ENCODE measurements at places on chromosomes 5 and 9.

DNA sequence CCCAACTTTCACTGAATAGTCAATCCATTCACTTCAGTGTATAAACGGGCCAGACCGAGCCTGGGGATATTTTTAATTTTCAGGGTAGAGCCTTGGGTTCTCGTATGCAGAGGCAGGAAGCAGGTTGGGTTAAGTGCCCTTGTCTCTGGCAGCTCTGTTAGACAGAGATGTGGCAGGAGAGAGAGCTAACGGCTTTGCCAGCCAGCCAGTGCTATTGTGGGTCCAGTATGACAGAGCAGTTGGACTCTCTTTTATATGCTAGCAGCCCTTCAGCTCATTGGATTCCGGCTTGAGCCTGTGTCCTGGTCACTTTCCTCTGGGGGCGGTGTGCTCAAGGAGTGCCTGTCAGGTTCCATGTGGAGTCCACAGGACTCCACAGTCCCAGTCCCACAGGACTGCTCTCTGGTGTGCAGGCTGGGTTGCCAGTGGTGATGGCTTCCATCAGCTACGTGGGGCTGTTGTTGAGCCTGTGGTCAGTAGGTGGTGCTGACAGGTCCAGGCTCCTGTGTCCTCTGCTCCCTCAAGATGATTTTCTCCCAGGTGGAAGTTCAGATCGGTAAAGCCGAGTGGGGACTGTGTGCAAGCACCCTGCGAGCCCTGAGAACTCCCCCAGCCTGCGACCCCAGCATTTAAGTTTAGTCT, 14.3 kb downstream of the CLTA start:
- peak; percentile 42 for DNase-seq

DNA sequence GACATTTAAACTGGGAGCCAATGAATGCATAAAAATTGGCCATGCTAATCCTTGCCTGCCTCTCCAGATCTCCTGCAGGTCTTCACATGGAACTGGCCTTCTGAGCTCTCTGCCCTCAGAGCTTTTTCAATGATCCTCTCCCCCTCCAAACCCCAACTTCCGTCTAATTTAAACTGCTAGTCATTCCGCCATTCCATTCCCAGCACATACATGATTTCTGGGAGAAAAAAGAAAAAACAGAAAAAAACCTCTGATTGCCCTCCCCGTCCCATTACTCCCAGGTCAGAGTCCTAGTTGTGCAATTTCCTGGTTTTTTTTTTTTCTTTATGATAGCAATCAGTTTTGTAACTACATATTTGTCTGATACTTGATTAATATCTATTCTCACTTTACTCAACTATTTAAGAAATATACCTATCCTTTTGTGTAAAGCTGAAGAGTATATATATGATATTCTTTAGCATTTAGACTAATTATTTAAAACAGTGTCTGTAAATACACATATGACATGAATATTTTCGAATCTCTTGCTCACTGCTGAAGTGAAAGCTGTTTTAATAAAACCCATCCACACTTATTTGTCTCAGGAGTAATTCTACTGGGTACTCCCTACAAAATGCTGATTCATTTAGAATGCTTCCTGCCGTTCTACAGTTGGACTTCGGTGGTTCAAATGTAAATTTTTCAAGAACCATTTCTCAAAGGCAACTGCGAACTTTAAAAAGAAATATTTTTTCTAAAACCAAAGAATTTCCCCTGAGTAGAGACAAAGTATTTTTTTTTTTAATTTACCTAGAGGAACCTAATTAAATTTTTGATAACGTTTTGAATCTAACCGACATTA, 1.6 kb downstream of the HINT1 start:
- DNase-seq = peak; percentile 63

- peak; percentile 56 for DNase-seq
These were observed 21.0 kb downstream of the F2RL2 start for GRCh38 chr5:76602094-76602726.

DNA sequence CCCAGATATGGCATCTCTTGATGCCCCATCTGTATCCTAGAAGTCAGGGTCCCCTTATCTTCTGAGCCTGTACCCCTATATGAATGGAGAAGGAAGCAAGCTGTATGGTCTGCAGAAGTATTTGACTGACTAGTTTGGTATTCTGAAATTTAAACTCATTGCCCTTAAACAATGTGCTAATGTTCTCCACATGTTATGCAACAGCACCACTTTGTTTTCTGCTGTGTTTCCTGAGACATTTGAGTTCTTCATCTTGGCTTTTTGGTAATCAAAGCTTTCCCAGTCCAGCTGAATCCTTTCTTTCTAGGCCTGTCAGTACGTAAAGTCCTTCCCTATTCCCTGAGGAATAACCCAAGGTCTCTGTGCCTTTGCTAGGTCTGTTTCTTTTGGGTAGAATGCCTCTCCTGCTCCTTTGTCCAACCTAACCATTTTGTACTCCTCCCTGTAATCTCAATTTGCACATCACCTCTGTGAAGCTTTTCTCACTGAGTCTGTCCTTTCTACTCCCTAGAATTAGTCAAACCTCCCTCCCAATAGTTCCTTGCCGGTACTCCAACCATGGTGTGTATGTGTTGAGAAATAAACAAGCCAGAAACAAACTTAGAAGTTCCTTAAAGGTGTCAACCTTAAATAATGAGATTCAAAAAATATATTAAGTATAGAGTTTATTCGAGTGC, 72.1 kb upstream of the HSPB3 start:
- DNase-seq = no peak

DNA sequence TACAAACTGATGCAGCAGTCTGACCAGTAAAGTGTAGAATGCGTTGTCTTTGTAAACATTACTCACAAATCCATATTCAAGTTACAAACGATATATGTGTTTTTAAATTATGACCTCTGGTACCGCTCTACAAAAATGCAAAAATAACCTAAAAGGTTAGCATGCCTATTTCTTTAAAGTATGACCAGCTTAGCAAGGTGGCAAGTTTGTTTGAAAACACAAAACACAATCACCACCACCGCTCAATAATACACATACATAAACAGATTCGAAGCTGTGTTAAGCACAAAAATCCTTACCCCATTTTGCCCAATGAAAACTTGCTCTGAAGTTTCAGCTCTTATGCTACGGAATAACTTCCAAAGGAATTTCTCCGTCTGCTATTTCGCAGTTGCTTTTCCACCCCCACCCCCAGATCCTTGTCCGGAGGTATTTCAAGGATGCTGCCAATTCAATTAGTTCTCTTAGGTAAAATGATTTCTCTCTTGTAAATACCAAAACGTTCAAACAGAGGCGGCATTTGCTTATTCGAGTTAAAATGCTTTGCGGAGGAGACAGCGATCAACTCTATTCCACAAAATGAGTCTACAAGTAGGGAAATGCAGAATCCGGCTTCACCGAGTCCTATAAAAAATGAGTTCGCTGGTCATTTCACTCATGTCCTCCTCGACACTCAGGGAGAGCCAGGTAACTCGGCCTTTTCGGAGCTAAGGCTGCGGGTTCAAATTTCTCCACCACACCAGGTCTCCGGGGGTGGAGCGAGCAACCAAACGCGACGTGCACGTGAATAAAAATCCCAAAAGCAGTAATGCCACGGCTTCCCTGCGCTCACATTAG, 1.2 kb downstream of the HOMER1 start:
- peak; percentile 43 for DNase-seq

- DNase-seq = no peak
These were observed 226.6 kb upstream of the SLC24A2 start for GRCh38 chr9:20015427-20015931.

DNA sequence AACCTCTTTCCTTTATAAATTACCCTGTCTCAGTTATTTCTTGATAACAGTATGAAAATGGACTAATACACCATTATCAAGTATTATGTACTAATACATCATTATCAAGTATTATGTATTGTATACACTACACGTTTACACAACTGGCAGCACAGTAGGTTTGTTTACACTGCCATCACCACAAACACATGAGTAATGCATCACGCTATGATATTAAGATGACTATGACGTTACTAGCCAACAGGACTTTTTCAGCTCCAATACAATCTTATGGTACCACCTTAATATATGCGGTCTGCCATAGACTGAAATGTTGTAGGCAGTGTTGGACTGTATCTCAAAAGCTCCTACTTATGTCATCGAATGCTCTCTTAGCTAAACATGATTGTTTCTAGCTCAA, 28.2 kb downstream of the PRELID2 start:
- peak; percentile 65 for DNase-seq

GRCh38 chr5:61569353-61569752, 237.3 kb downstream of the ZSWIM6 start:
- no peak for DNase-seq

DNA sequence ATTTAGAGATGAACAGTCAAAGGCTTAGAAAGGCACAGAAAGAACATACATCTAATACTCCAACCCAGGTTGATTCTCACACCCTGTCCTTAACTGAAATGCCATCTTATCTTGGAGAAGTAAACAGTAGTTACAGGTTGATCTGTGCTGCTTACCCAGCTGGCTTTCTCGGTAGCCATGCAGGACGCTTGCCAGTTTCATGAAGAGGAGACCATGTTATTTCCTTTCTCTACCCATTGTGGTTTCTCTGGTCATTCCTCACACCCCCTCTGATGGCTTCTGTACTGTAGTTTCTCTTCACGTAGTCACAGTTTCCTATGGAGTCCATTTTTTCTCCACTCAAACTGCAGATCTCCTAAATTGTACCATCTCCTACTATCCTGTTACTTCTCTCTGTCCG, 206.0 kb downstream of the SGCD start:
- DNase-seq = no peak

GRCh38 chr5:126446498-126447224, 23.5 kb downstream of the GRAMD2B start:
- DNase-seq = peak; percentile 95

DNA sequence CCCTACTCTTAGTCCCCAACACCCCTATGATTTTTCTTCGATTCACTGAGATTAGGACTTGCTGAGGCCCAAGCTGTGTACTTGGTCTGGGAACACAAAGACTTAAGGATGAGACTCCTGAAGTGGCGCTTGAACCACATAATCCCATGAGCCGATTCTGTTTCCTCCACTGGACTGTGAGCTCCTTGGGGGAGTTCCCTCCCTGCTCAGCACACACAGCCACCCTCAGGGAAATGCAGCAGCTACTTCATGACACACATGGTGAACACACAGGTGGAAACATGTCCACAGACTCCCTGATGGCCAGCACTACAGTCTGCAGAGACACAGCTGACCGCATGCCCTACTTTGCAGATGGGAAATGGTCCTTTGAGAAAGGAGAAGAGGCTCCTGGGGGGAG, 101.1 kb downstream of the C5orf15 start:
- DNase-seq = no peak

- no peak for DNase-seq
These were observed 15.6 kb downstream of the CIZ1 start for GRCh38 chr9:128175726-128176125.
